Germinal center (tissue), 1 donor: ENCODE measurements at places on chromosomes 2 and 18.

GRCh38 chr18:45566025-45566740 lies 49.1 kb upstream of the SLC14A2 start:
- DNase-seq, result no peak

DNA sequence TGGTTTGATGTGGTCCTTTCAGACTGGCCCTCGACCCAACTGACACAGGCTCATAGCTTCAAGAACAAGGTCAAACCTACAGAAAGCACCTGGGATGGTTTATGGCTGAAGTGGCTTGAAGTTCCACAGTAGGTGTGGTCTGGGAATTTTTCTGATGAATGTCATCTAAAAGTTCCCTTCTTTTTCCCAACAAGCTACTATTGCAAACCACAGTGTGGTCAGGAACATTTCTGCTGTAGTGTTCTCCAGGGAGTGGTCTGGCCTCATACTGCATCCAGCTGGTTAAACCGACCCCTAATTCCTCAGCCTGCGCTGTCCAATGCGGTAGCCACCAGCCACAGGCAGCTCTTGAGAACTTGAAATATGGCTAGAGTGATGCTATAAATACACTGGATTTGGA lies 92.7 kb downstream of the FAM124B start:
- no peak for DNase-seq

DNA sequence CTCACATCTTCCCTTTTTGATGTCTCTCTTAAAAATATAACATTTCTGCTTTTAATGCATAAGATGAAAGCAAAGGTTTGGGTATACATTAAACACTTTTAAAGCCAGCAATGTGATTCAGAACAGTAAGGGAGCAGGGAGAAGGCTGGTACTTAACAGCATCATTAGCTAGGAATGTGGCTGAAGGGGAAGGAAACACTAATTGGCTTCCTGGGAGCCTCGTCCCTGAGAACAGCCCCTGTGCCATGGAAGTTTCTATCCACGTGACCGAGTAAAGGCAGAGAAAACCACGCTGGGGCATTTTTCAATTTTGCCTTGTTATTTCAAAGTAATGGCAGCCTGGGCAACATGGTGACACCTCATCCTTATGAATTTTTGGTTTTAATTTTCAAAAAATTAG lies 109.2 kb upstream of the GPC1 start:
- DNase-seq, result no peak

GRCh38 chr2:73187549-73187948 lies 14.8 kb upstream of the NOTO start:
- no peak for DNase-seq

GRCh38 chr2:180516232-180516631 lies 464.2 kb upstream of the UBE2E3 start:
- DNase-seq, result no peak

DNA sequence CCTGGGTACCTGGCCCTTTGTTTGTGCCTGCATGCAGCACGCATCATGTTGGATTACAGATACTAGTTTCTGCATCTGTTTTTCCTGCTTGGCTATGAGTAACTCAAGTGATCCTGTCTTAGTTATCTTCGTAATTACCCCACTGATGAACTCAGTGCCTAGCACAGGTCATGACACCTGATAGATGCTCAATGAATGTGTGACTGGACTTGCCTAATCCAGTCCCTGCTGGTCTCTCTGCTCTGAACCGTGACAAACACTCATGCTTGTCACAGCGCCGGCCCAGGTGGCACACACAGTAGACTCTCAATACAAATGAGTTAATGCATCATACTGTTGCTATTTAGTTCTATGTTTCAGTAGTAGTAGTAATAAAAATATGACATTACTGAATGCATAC lies 31.2 kb upstream of the NTSR2 start:
- no peak for DNase-seq

DNA sequence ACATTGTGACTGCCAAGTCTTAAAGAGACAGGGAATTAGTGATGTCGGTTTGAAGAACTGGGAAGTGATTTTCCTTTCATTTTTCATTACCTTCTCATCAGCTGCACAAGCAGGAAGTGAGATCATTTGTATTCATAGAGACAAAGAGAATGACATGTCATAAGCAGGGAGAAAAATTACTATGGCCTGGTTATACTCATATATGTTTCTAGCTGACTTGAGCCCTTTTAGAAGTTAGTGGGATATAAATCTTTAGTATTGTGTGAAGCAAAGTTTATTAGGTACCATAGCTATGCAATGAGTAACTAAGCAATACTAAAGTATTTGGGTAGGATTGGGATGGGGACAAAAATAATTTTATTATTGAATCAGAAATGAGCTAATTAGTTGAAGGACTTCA lies 284.1 kb downstream of the PID1 start:
- DNase-seq, result no peak

DNA sequence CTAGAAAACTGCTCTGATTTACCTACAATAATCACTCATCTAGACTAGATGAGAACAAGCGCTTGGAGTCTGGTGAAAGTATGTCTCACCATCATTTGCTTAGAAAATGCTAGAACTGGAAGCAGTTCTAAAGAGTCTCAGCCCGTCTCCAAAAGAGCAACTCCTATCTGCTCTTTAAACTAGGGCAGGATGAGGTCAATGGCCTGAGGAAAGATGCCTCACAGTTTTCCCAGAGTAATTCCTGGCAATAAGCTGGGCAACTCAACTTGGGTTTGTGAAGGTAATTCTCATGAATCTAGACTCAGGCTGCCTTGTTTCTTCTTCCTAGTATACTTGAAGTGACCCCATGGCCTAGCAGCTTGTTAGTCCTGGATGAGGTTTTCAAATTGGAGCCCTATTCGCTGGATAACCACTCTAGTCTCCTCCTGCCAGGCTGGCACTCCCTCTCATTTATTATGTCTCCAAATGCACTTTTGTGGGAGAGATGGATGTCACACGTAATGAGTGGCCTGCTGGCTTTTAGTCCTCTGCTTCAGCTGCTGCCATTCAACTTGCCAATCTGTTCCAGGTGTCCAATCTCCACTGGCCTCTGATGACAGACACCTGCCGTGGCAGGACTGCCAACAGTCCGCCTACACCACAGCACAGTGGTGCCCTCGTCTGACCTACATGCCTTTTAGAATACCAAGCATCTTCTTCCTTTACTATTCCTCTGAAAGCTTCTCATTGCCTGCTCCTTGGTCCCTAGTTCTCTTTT lies 80.9 kb downstream of the CABYR start:
- DNase-seq, result no peak

DNA sequence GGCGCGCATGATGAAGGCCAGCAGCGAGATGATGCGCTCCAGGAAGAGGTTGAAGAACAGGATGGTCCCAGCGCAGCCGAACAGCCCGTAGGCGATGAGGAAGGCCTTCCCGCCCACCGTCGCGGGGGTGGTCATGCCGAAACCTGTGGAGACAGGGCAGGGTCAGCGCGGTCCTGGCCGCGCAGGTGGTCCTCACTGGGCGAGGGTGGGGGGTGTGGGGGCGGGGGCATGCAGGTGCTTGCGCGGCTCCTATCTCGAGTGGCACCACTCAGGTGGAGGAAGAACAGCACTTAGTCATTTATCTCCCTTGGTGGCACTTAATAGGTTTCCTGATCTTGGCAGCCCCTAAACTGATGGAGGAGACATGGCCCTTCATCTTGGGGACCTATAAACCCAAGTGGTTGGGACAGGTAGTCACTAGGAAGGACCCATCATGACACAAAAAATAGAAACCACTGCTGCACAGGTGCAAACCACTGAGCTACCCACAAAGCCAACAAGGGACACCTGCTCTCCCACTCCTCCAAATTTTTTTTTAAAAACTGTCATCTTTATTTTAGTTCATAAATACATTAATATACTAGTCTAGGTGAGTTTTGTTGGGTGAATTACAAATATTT lies 118.8 kb downstream of the MSH2 start:
- peak; percentile 41 for DNase-seq

- DNase-seq, result no peak
Measured at GRCh38 chr2:105344704-105345345, 7.5 kb downstream of the C2orf49 start.

DNA sequence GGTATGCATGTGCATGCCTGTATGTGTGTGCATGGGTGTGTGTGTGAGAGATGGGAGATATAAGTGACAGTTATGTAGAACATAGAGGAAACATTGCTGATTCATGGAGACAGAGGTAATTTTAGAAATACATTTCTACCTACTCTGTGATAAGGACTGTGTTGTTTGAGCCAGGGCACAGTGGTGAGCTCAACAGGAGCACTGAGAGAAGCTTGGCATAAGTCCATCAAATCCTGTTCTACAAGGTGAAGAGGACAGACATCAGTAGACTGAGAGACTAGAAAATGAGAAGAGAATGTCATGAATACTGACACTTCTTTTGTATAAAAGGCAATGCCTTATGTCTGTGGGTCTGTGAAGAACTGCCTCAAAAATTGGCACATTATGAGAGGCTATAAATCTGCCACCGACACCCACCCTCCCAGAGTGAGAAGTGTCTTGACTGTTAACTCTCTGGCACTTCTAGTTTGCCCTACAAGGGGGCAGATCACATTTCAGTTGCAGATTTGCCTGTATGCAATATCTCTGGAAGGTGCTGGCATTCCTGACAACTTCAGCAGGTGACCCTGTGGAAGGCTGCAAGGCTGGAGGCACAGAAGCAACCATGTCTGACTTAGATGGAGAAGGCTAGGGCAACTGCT lies 962.3 kb upstream of the NRXN1 start:
- no peak for DNase-seq

GRCh38 chr2:231644426-231644825 lies 51.8 kb downstream of the TEX44 start:
- no peak for DNase-seq

- DNase-seq, result peak; percentile 33
Measured at GRCh38 chr18:32271672-32272208, 81.9 kb downstream of the MEP1B start.

- DNase-seq, result no peak
Measured at GRCh38 chr18:62772860-62773584, 57.7 kb downstream of the PHLPP1 start.

DNA sequence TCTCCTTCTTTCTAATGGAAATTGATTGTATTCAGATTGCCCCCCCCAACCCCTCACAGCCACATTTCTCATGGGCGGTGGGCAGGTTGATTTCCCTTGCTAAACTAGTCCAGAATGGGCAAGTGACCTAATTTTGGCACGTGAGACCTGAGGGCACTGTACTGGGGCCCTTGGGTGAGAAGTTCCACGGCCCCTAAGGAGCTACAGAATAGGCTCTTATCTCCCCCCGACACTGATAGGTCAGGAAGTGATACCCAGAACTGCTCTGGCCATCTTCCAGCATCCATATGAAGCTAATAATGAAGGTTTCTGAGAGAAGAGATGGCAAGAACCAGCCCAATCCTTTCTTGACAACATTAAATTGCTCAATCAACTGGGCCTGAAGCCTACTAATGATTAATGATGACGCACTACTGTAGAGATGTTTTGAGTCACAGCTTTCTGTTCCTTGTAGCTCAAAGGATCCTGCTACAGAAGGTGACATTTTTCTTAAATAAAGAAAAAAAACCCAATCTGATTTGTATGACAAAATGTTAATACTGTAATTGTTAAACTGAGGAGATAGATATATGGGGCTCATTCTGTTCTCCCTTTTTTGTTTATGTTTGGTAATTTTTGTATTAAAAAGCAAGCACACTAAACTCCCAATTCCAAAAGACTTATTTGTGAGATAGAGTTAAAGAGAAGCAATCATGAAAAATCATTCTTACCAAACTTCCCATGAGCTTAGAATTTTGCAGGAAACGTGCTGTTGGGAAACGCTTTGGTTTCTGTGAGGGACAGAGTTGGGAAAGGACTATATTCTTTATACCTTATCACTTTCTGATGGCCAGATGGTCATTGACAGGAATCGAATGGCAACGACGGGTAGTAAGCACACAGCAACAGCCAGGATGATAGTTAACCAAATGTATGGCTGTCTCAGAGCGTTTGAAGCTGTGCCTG lies 28.2 kb upstream of the NARS1 start:
- no peak for DNase-seq

GRCh38 chr18:9684881-9685614 lies 23.1 kb upstream of the RAB31 start:
- no peak for DNase-seq

DNA sequence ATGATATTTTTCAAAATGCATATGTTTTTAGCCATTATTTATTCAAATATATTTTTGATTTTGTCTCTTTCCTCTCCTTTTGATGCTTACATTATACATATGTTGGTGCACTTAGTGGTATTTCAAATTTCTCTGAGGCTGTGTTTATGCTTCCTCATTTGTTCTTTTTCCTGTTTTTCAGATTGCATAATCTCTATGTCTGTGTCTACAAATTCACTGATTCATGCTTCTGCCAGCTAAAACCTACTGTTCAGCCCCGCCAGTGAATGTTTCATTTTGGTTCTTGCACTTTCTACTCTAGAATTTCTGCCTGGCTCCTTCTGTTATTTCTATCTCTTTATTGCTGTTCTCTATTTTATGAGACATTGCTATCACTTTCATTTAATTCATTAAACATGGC lies 951.7 kb upstream of the CNTNAP5 start:
- no peak for DNase-seq

- DNase-seq, result no peak
Measured at GRCh38 chr18:28128659-28128980, 48.3 kb downstream of the CDH2 start.

- DNase-seq, result peak; percentile 38
Measured at GRCh38 chr2:9004338-9005204, 1.1 kb upstream of the MBOAT2 start.

GRCh38 chr18:12255626-12256026 lies 1.5 kb downstream of the CIDEA start:
- no peak for DNase-seq

- DNase-seq, result peak; percentile 47
Measured at GRCh38 chr18:63016270-63016669, 300.9 kb downstream of the PHLPP1 start.

DNA sequence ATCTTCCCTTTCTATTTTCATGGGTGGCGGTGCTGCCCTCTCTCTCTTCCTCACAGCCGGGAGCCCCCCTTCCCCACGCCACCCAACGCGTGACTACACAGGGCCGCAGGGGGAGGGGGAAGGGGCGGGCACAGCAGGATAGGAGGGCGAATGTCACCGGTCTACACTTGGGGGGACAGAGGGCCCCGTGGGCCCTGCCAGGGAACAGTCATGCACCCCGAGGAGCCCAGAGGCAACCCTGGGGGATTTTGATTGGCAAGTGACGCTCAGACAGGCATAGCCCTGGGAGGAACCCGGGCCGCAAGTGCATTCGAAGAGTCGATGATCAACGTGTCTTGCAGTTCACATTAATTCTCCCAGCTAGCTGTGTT lies 91.1 kb upstream of the ANKRD30BL start:
- no peak for DNase-seq

DNA sequence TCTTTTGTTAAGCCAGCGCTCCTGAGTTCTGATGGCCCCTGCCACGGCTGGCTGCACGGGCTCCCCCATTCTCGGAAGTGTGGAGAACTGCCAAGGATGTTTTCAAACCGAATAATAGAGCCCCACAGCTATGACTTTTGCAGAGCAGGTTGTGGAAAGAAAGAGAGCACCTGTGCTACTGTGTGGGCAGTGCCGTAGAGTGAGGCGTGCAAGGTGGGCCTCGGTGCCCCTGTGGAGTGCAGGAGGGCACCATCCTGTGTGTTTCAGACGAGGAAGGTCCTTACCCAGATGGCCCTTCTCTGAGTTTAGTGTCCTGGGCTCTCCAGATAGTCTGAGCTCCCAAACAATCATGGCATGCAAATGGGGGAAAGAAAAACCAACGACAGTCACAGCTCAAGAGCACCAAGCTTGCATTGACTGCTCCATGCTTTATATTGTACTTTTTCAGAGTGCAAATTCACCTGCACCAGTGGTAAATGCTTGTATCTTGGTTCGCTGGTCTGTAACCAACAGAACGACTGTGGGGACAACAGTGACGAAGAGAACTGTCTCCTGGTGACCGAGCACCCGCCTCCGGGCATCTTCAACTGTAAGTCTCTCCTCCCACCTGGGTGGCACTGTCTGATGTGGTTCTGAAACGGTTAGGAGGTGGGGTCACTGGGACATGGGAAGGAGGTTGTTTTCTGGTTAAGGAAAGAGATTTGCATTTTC lies 219.4 kb downstream of the LDLRAD4 start:
- DNase-seq, result peak; percentile 11
